PC-3 (cell line): ENCODE measurements at places on chromosomes 2 and 18. TPM values are rescaled to one million over a fixed set of nuclear protein-coding genes. Genes with fewer than 3 reads are reported as not detected.

DNA sequence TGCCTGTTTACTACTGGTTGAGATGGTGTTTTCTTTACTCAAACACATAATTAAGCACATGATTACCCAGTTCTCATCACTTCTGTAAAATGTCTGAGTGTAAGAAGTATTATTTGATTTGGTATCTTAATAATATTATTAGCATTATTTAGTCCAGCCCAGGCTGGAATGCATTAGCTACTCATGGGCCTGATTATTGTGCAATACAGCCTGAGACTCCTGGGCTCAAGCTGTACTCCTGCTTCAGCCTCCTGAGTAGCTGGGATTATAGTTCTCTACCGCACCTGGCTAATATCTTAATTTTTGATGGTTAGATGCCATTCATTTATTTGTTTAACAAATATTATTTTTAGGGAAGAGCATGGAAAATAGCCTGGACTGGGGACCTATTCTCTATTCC lies 197.6 kb upstream of the MC4R start:
- no peak for DNase-seq

The PID1 gene
- 0.84 and 1.8 TPM in 2 replicates for total RNA-seq

DNA sequence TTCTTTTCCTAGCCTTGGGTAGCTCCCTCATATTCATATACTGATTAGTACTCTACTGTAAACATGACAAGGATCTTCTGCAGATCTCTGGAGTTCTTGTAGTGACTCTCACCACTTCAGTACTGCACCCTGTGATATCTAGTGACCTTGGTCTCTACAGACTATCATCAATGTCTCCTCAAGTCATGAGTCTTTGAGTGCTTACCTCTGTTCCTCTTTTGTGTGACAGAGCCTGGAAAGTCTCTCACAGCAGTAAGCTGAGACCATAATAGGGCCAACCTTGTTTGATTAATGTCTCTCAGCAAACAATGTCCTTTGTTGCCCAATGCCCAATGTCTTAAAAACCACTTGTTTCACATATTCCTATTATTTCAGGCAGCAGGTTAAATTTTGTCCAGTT lies 34.2 kb upstream of the BAZ2B start:
- DNase-seq = no peak

GRCh38 chr2:231711677-231712450 lies 3.5 kb downstream of the PTMA start:
- no peak for DNase-seq

The SEMA4C gene
- 20.6 and 29.8 TPM in 2 replicates for total RNA-seq

The RGPD5 gene
- 18.5 and 26.0 TPM in 2 replicates for total RNA-seq

The CCDC85A gene
- 1.1 and 2.0 TPM in 2 replicates for total RNA-seq

The FARSB gene
- total RNA-seq = 32.9 and 36.3 TPM in 2 replicates

DNA sequence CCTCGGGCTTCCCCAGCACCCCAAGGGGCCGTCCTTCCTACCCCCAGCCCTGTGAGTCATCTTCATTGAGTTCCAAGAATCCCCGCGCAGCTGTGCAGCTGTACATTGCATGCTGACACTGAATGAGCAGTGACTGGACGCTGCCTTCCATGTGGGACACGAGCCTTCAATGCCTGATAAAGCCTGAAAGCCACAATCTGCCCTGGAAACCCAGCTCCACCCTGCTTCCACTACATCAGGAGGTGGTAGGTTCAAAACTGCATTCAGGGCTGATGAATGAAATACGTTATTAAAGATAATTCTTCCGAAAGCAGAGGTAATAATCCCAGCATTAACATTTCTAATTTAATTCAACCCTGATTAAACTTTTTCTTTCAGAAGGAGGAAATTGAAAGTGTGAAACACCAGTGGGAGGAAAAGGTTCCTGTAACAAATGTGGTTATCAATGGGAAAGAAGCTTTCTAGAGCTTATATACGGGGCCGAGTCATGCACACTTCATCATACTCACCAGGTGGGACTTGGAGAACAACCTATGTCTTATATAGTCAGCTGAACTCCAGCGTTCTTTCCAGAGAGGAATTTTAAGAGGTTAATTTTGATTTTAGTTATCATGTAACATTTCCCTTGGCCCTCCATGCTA lies 360.1 kb downstream of the LPIN1 start:
- DNase-seq = peak; percentile 94

The GALNT13 gene
- total RNA-seq = 2.0 and 2.6 TPM in 2 replicates

The METTL5 gene
- total RNA-seq = 61.1 and 62.0 TPM in 2 replicates

DNA sequence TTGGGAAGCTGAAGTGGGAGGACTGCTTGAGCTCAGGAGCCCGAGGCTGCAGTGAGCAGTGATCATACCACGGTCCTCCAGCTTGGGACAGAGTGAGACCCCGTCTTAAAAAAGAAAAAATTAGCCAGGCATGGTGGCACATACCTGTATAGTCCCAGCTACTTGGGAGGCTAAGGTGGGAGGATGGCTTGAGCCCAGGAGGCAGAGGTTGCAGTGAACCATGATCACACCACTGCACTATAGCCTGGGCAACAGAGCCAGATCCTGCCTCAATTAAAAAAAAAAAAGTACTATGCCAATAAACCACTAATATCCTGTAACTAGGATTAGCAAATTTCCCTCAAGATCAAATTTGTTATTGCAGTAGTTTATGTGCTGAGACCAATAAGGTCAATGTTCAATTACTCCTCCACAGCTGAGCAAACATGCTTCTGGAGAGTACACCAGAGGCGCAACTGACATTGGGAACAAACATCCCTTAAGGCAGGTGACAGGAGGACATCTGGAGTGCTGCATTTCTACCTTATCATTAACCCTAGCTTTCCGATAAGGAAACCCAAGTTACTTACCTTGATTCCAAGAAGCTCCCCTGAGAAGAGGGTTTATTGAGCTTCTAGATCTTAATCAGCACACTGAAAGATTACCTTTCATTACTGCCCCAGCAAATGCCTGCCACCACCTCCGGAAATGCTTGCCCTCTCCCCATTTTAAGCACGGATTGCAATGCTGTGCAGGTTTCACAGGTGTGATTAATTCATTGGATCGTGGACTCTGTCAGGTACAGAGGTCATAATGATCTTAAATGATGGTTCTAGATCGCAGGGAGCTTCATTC lies 26.2 kb downstream of the MGAT4A start:
- no peak for DNase-seq

DNA sequence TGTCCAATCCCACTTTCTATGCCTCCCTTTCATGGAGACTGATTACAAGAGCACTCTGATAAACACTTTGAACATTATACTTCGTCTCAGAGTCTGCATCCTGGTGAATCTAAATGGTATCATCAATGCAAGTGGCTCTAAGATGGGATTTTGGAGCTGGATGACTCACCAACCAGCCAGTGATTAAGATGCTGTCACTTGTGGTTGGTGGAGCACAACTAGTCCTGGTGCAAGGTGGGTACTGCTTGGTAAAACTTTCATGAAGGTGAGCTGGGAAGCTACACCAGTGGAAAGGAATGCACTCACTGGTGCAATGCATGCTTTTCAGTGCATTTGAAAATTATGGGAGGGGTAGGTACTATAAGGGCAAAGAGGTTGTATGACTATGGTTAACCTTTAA lies 137.7 kb upstream of the TRIB2 start:
- peak; percentile 34 for DNase-seq

GRCh38 chr2:235366807-235367206 lies 127.0 kb upstream of the AGAP1 start:
- peak; percentile 21 for DNase-seq

- DNase-seq = peak; percentile 25
These were observed 256.7 kb downstream of the HDAC4 start for GRCh38 chr2:239143858-239144712.

GRCh38 chr2:215835657-215836056 lies 177.7 kb downstream of the MREG start:
- no peak for DNase-seq

The ANKRD30BL gene
- not detected in 2 replicates for total RNA-seq

The C2orf66 gene
- total RNA-seq = 0.51 TPM in 1 of 2 replicates, not detected in the other

The IMPACT gene
- total RNA-seq = 18.8 and 19.9 TPM in 2 replicates

DNA sequence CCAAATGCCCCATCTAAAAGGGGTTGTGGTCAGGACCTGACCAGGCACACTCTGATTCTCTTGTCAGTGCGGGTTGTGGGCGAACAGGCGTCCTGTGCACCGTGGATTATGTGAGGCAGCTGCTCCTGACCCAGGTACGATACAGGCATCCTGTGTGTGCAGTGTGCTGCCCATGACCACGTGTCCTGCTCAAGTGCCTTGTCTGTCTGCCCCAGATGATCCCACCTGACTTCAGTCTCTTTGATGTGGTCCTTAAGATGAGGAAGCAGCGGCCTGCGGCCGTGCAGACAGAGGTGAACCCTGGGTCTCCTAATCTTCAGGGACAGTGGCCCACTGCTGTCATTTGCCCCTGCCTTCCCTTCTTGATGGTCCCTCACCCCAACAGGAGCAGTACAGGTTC lies 14.6 kb downstream of the PTPN18 start:
- no peak for DNase-seq

DNA sequence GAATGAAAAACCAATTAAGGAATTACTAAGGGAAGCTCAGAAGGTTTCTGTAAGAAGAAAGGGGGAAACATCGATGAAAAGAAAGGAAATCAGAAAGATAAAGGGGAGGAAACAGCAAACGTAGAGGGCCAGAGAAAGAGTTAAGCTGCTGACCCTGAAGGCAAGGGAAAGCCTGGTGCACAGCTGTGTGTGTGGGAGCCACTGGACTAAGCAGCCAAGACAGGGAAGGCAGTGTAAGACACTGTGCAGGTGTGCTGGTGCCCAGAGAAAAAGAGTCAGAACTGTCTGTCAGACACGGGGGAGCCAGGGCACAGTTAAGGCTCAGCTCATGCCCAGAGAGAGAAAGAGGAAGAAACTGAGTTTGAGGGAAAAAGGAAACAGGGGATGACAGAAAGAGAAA lies 104.0 kb downstream of the HIBCH start:
- no peak for DNase-seq

GRCh38 chr18:77016936-77017335 lies 115.6 kb downstream of the MBP start:
- DNase-seq = no peak

The SLC8A1 gene
- total RNA-seq = 1.3 and 1.6 TPM in 2 replicates

GRCh38 chr18:59359576-59359952 lies 499 bp upstream of the LMAN1 start:
- DNase-seq = no peak

GRCh38 chr2:96108151-96108540 lies 8.2 kb downstream of the ADRA2B start:
- no peak for DNase-seq

- no peak for DNase-seq
These were observed 176.6 kb upstream of the CREB1 start for GRCh38 chr2:207352978-207353671.

- no peak for DNase-seq
These were observed 340.5 kb downstream of the NBAS start for GRCh38 chr2:15220603-15221002.

The LCT gene
- not detected in 2 replicates for total RNA-seq

DNA sequence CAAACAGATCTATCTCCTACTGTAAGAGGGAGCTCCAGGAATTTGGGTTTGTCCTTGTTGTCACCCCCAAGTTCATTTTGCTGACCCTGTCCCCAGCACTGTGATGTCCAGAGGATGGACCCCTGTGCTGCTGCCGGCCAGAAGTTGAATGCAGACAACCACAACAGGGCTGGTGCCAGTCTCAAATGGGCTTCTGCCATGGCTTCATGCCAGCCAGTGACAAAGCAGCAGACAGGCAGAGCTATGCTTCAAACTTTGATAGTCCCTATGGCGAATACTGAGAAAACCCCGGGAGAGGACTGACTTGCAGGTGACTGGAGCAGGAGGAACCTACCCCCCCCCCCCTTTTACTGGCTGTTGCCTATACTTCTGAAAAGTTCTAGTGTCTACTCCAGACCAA lies 3.2 kb downstream of the SMAD7 start:
- DNase-seq = no peak

DNA sequence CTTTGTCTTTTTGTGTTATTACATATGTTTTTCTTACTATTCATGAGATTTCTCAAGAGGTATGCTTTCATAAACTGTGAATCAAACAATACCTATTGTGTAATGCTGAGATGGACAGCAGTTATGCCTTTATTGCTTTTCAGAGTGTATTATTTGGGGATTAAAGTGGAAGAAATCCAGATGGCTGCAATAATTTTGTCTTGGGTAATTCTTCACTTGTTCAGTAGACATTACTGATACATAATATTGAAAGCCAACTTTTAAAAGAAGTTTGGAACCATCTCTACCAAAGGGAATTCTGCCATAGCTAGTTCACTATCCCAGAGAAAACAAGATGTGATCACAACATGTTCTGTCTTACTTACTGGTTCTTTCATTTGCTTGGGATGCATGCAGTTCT lies 253.4 kb upstream of the ZSWIM2 start:
- no peak for DNase-seq

GRCh38 chr2:181563101-181563692 lies 93.7 kb downstream of the CERKL start:
- no peak for DNase-seq

DNA sequence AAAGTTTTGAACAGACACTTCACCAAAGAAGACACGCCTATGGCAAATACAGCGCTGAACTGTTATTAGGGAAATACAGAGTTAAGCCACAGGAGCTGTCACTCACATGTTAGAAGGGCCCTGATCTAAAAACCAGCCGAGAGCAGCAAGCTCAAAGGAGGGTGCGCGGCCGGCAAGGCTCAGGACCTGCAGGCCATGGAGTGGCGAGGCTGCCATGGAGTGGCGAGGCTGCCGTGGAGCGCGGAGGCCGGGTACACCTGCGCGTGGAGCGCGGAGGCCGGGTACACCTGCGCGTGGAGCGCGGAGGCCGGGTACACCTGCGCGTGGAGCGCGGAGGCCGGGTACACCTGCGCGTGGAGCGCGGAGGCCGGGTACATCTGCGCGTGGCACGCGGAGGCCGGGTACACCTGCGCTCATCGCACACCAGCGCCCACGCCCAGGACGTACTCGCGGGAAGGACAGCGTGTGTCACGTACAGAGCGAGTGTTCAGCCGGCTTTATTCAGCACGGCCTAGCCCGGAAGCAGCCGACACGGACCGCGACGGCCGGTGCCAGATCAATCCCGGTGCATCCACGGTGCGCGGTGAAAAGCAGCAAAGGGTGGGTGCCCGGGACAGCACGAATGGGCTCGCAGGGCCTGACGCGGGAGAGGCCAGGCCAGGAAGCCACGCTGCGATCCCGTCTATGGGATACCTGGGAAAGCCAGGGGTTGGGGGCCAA lies 68.8 kb downstream of the SLC66A2 start:
- no peak for DNase-seq

- no peak for DNase-seq
These were observed 189.8 kb downstream of the NCK2 start for GRCh38 chr2:105934467-105934866.

DNA sequence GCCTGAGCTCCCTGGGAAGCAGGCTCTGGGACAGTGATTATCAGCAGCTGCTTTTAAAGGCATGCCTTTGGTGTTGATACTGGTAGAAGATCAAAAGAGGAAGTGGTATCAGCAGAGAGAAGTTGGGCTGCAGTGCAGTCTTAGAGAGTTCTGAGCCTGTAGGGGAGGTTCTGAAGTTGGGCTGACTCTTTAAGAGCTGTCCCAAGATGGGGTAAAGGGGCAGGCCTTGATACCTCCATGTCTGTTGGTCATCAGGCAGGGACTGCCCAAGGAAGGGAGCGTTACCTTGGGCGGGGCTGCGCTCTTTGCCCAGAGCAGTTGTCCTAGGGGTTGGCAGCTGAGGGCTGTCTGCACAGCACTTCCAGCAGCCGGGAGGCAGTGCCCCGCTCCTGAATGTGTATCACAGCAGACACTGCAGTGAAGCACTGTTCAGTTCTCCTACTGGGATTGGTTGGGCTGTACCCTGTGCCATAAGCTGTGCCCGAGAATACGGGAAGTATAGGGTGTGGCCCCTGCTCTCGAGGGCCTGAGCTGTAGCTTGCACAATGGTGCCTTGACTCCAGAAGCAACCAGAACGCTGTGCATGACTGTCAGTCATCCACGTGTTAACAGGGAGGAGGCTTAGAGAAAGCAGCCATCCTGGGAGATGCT lies 177.0 kb downstream of the CTIF start:
- DNase-seq = no peak

The CYTIP gene
- 0.26 TPM in 1 of 2 replicates, not detected in the other for total RNA-seq
